Lung (tissue), 17 donors: ENCODE measurements at places on chromosomes 12 and 14. TPM values are rescaled to one million over a fixed set of nuclear protein-coding genes. Genes with fewer than 3 reads are reported as not detected.

- peak; percentile 4 for DNase-seq
Measured at GRCh38 chr12:66092559-66093269, 37.8 kb downstream of the LLPH start.

- DNase-seq, result no peak
Measured at GRCh38 chr12:133120385-133121191, 9.5 kb downstream of the ZNF891 start.

Gene CMKLR1
- total RNA-seq, result 15.4 TPM

Gene VDR
- 27.4 TPM for total RNA-seq

DNA sequence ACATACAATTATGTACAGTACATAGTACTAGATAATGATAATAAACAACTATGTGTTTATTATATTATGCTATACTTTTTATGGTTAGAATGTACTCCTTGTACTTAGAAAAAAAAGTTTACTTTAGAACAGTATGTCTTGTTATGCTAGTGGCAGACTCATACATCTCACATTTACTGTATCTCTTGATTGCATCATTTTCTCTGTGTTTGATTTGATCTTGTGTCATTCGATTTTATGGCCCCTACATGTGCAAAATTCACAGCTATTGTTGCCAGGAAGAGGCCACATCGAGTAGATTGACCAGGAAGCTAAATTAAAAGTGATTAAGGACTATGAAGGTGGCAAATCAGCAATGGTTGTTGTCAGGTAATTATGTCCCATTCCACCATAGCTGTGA, 153.0 kb downstream of the PCNX1 start:
- DNase-seq, result no peak

Gene TEX52
- not detected for total RNA-seq

GRCh38 chr14:97707603-97708002, 910.4 kb downstream of the VRK1 start:
- no peak for DNase-seq

DNA sequence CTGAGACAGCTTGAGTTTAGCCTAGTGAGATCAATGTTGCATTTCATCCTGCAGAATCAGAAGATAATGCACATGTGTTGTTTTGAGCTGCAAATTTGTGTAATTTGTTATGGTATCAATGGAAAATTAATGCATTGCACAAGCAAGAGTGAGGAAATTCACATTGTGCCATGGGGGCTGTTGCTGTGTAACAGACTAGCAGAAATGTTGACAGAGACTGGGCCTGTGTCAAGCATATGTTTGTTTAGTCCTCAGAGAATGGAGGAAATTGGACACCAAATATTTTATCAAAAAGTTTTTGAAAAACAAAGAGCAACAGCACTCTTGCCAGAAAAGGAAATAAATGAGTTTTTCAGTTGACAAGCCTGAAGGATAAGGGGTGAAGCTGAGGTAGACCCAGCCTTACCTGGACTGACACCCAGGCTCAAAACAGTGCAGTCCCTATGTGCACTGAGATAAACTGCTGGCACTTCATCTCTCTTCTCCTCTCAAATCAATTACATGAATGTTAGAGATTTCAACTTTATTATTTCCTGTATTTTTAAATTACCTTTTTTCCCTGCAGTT, 1150.0 kb downstream of the FSCB start:
- DNase-seq, result peak; percentile 17

GRCh38 chr12:85057370-85057963, 21.3 kb downstream of the LRRIQ1 start:
- DNase-seq, result peak; percentile 71

- DNase-seq, result no peak
Measured at GRCh38 chr12:20716037-20716436, 20.9 kb downstream of the SLCO1C1 start.

DNA sequence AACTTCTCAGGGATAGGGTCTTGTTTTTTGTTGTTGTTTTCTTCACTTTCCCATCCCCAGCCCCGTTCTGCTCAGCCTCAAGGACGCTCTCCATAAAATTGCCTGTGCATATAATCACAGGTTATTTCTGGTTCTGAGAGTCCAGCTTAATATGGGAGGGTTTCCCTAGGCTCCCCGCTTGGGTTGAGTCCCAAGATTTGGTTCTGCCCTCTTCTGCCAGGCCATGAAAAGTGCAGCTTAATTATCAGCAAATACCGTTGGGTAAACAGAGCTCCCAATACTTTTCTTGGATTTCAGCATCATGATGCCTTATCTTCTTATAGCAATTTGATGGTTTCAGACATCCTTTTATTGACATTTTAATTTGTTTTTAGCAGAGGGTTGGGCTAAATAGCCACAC, 75.6 kb downstream of the GRIN2B start:
- DNase-seq, result no peak

Gene GLT1D1
- 1.5 TPM for total RNA-seq

Gene CRADD
- 28.9 TPM for total RNA-seq

DNA sequence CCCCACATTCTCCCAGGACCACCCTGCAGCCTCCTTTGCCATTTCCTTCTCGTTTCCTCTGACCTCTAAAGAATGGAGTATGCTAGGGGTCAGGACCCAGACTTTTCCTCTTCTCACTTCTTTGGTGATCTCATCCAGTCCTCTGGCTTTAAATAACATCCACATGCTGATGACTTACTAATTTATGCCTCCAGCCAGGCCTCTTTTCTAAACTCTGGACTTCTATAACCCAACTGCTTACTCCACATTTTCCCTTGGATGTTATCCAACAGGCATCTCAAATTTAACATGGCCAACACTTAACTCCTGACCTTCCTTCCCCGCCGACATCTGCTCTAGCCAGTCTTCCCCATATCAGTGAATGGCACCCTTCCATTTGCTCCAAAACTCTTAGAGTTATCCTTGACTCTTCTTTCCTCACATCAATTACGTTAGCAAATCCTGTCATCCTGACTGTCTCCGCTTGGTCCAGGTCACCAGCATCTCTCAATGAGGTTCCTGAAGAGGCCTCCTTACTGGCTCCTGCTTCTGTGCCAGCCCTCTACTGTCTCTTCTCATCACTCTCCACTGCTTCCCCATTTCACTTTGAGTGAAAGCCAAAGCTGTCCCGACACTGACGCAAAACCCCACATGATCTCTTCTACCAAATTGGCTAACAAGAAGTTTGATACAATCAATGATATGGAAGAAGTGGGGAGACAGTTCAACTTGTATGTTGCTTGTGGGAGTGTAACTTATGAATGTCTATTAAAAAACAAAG, 42.7 kb downstream of the TMBIM6 start:
- DNase-seq, result peak; percentile 44

Gene FGD6
- total RNA-seq, result 14.6 TPM

- no peak for DNase-seq
Measured at GRCh38 chr12:8639936-8640335, 22.7 kb downstream of the MFAP5 start.

DNA sequence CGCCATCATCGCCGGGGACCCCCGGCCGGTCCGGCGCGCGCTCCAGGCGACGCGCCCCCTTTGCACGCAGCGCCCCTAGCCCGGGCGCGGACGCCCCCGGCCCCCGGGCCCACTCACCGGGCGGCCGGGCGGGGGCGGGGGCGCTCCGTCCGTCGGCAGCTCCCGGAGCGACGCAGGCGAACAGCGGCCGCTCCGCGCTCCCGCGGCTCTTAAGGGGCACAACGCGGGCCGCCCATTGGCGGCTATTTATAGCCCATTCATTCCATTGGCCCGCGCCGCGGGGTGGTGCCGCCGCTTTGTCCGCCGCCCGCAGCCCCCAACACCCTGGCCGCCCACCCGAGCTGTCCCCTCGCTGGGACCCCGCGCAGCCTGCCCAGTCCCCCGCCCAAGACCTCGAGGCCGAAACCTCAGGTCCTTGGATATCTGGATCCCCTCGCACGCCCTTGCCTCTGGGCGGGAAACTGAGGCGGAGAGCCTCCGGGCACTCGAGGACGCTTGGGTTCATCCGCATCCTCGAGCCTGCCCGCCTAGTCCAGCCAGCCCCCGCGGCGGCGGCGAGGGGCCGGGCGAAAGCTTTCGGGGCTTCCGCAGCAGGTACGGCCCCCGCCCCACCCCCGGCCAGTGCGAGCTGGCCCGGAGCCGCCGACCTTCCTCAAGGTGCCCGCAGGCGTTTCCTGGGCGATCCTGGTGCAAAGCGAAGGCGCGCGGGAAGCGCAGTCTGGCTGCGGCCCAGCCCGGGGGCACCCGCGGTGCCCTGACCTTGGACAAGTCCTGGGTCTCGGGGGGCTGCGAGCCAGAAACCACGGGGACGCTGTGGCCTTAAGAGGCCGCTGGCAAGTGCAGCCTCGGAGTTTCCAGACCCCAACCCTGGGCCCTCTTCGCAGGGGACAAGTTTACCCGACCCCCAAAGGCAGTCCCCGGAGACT, at the start of gene CKB:
TSS of gene CKB (minus strand) at position 182 of the 926 bp plus-strand sequence. CDS start 337 bp downstream, outside the sequence.
- peak; percentile 76 for DNase-seq

Gene ARHGEF25
- 12.3 TPM for total RNA-seq

Gene LRRIQ1
- 33.2 TPM for total RNA-seq

DNA sequence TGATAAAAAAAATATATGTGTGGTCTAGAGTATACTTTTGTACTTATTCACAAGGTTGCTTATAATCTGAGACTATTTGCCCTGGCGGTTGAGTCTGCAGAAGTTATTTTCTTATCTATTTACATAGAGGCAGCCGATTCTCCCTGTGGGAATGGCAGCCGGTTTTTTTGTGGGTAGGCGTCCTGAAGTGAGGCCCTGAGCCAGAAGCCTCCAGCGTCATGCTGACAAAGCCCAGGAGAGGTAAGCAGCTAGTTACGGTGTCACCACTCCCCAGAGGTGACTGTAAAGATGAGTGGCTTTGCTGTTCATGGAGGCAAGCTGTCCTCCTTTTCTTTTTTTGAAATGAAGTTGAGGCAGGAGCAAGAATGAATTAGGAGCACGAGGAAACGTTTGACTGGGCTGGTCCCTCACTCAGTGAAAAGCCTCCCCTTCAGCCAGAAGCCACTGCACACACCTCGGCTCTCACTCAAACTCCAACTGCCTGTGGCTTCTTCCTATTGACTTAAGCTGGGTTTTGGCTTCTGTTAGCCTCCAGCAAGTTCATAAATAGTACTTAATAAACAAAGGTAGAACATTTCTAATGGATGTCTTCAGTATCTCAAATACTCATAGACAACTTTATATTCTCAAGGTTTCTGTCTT, 21.5 kb downstream of the PAX9 start:
- no peak for DNase-seq

Gene PLEKHG7
- 4.6 TPM for total RNA-seq

Gene RASSF9
- total RNA-seq, result 10.0 TPM

DNA sequence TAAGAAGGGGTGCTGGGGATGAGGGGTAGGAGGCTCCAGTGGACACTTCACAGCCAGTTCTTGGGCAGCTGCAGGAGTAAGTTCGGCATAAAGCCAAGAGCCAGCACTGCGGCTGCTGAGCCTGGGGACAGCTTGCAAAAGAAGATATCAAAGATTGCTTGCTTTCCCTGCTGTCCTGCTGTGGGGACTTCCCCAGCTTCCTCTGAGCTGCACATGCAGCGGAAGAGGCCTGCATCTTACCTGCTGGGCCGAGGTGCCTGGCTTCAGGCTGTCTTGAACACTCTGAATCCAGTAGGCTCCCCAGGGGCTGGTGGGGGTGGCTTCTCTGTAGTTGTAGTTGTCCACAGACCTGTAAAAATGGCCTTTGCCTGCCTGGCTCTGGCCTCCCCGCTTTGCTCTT, 1.3 kb downstream of the CHGA start:
- DNase-seq, result no peak

Gene KRT71
- not detected for total RNA-seq

GRCh38 chr12:4648104-4648500, 749 bp downstream of the AKAP3 start:
- no peak for DNase-seq

GRCh38 chr14:61673305-61673704, 22.0 kb upstream of the HIF1A start:
- no peak for DNase-seq

Gene TRAF3
- 17.3 TPM for total RNA-seq

GRCh38 chr14:68961781-68962584, 17.1 kb downstream of the ACTN1 start:
- no peak for DNase-seq

Gene KRT6A
- total RNA-seq, result 7.9 TPM

Gene RNASE7
- total RNA-seq, result not detected

Gene CLECL1
- total RNA-seq, result 0.74 TPM

DNA sequence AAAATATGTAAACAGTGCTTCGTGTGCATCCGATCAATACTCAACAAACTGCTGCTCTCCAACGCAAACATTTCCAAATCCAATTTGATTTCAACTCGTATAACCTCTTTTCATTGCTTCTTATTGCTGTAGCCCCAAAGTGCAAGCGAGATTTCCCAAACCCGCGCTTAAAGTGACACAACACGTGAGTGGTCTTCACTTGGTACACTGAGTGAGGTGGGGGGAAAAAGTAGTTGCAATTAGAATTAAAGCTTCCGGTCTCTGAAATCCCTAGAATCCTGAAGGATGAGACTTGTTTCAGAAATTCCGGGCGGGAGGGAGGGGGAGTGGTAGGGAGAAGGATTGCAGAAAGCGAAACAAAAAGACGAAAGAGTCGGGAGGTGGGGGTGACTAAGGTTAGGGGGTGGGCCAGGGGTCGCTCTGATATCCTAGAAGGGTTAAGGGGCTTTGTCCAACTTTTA, 387.5 kb downstream of the BCAT1 start:
- DNase-seq, result peak; percentile 82

Gene CIROP
- total RNA-seq, result not detected

GRCh38 chr12:123106640-123107359, 44.1 kb downstream of the PITPNM2 start:
- DNase-seq, result peak; percentile 56

- peak; percentile 95 for DNase-seq
Measured at GRCh38 chr14:53509276-53510244, 356.4 kb upstream of the DDHD1 start.

DNA sequence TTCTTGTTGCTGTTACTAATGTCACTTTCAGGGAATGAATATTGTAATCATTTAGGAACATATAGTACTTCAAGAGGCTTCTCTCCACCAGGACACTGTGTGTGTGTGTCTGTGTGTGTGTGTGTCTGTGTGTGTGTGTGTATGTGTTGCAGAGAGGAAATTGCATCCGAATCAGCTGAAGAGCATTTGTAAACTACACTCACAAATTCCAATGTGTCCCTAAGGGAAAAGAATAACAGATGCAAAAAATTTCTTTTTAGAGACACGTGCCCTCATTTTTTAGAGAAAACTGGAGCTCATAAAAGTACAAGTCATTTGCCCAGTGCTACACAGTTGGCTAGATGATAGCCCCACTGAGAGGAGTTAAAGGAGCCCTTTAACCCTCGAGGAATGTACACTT, 168.8 kb downstream of the ANO4 start:
- DNase-seq, result no peak
